Dermis microvascular lymphatic vessel endothelial cell (primary cell): ENCODE measurements at places on chromosomes 3 and 15.

DNA sequence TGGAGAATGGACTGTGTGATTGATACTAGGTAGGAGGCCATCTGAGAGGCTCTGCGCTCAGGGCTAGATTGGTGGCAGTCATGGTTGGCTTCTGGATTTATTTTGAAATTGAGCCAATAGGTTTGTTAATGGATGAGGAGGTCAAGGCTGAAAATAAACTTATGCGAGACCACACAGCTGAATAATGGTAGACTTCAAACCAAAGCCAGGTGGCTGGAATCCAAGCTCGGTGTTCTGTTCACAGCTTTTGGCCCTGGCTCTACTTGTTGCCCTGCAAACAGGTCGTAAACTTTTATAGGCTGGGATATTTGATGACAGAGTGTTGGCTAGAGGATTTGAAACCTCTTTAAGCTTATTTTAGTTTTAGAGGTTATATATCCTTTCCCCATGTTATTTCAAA, 160.4 kb downstream of the CHL1 start:
- no peak for DNase-seq

DNA sequence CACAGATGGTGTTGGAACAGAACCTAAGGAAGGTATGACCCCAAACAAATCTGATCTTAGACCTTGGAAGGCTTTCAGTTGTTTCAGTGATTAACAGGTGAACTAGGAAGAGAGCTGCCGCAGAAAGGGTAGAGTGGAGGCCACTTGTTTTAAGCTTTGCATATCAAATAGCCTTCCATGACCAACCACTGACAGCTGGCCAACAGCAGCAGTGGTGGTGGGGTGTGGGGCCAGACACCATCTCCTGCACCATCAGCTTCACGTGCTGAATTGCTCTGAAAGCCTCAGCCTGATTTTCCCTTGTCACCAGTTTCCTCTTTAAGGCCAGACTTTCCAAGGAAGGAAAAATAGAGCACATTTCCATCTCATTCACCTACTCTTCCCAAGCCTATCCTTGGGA, 16.6 kb upstream of the OSBPL11 start:
- DNase-seq: no peak

GRCh38 chr3:88811096-88811495, 296.3 kb upstream of the EPHA3 start:
- DNase-seq: no peak

- peak; percentile 61 for DNase-seq
These were observed 10.3 kb downstream of the TM4SF1 start for GRCh38 chr3:149366941-149367840.

GRCh38 chr3:159792070-159792469, 196.6 kb upstream of the IL12A start:
- no peak for DNase-seq

DNA sequence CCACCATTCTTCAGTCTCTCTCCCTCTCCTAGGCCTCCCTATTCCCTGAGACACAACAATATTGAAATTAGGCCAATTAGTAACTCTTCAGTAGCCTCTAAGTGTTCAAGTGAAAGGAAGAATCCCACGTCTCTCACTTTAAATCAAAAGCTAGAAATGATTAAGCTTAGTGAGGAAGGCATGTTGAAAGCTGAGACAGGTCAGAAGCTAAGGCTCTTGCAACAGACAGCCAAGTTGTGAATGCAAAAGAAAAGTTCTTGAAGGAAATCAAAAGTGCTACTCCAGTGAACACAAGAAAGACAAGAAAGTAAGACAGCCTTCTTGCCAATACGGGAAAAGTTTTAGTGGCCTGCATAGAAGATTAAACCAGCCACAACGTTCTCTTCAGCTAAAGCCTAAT, 41.3 kb downstream of the PPM1L start:
- no peak for DNase-seq

DNA sequence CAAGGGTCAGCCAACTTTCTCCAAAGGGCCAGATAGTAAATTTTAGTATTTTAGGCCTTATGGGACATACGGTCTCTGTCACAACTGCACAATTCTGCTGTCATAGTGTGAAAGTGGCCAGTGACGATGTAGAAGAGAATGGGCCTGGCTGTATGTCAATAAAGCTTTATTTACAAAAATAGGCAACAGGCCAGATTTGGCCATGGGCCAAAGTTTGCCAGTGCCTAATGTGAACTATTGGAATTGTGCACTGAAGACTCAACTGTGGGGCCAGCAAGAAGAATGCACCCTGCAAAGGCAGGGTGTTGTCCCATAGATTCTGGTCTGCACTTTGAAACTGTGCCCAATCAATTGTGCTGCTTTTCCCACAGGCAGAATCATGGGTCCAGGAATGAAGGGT, 69.4 kb upstream of the PRR23E start:
- DNase-seq: no peak

DNA sequence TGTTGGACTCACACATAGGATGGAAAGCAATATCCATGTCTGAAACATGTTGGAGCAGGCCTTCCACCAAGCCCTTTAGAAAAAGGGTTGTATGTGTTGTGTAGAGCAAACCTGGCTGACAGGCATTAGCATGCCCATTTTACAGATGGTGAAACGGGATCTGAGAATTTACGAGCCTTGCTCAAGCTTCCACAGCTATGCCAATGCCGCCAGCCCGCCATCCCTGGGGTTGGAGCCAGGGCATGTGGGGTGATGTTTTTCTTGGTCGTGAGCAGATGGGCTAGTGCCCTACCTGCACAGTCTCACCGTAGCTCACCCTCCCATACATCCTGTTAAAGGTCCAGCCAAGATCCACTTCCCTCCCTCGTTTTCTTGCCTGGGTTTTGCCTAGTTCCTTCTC, 97.5 kb upstream of the TLE3 start:
- no peak for DNase-seq

DNA sequence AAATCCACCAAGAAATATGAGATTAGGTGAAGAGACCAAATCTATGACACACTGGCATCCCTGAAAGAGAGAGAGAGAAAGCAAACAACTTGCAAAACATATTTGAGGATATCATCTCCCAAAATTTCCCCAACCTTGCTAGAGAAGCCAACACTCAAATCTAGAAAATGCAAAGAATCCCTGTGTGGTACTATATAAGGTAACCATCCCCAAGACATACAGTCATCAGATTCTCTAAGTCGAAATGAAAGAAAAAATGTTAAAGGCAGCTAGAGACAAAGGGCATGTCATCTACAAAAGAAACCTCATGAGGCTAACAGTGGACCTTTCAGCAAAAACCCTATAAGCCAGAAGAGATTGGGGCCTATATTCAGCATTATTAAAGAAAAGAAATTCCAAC, 622.1 kb upstream of the LMCD1 start:
- DNase-seq: no peak

- DNase-seq: peak; percentile 33
These were observed 456.7 kb upstream of the THBS1 start for GRCh38 chr15:39124155-39124552.

DNA sequence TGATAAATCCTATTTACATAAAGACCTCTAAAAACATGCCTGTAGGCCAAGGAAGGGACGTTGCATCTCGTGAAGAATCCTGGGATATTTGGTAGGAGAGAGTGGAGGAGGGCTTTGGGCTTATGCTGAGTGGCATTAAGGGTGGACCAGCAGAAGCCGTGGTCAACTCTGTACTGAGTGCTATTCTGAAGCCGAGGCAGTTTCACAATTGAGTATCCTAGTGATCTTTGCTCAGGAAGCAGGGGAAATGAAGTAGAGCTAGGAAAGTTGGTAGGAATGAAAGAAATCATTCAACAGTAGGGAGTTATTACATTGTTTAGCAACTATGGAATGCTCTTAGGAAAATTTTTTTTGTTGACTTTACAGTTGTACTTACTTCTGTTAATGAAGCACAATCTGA, 24.2 kb downstream of the MCTP2 start:
- DNase-seq: no peak

DNA sequence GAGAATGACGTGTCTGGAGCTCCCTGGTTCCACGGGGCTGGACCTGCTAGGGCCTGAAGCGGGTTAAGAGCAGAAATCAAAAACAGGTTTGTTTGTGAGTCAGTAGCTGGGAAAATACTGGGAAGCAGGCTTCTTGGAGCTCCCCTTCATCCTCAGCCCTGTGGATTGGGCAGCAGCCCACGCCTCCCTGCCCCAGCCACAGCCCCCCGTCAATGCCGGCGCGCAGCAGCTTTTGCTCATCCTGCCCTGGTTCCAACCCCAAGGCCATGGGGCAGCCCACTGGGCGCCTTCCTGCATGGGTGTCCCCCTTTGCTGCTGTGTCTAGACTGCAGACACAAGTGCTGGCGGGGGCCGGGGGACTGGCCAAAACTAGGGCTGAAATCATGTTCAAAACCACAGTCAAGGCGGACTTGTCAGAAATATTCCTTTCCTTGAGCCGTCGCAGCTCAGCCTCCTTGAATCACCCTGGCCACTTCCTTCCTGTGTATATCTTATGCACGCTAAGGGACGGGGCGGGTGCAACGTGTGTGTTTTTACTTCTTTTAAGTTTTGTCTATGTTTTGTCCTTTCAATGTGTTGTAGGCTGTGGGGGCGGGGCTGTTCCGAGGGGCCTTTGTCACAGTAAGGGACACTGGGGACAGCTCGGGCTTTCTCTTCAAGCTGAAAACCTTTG, 108.1 kb downstream of the KLF13 start:
- DNase-seq: peak; percentile 73

DNA sequence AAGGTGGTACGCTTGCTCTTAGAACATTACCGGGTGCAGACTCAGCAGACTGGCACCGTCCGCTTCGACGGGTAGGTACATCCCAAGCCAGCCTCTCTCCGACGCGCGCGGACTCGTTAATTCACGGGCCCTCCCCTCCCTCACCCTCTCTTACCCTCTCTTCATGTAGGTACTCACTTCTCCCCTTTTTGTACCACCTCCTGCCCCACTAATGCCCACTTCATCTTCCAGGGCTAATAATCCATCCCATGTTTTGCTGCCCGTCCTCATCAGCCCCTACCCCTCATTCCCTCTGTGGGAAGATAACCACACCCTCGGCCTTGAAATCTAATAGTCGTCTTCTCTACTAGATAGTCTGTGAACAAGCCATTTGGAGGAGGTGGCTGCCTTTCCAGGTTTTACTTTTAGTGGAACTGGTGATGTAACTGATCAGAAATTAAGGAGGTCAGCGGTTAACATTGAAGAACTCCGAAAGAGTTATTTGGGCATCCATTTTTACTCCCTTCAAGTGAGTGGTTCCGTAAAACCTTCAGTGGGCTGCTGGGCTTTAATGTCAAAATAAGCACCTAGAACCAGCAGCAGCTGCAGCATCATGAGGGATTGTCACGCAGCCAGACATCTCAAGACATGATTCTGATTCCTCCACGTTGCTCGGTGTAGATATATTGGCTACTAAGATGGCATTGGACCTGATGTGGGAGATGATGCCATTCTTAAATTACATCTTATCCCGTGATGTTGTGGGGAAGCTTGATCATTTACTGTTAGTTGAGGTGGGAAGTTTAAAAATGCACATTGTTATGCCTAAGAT, 1.3 kb downstream of the FEM1B start:
- DNase-seq: peak; percentile 28

DNA sequence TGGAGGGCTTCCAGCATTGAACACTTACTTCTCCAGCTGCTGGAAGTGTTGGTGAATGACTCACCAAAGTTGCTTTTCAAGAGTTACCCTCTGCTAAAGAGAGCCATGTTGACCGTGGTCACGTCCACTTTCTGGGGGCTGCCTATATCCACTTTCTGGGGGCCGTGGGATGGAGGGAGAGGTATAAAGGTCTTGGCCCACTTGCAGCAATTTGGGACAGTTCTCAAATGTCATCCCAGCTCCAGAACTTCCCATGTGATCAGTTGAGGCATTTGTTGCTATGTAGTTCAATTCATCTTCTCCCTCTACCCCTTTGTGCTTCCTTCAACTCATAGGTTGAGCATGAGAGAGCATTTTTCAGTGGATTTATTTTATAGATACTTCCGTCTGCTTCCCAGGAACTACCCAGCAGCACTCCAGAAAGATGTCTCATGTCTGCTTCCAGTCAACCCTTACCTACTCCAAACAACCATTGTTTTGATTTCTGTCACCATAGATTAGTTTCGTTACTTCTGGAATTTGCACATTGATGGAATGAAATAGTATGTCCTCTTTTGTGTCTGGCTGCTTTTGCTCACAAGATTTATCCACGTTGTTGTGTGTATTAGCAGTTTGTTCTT, 130.6 kb downstream of the TCF12 start:
- no peak for DNase-seq

GRCh38 chr3:20325563-20325962, 139.6 kb upstream of the SGO1 start:
- no peak for DNase-seq

- DNase-seq: no peak
These were observed 6.8 kb downstream of the CD96 start for GRCh38 chr3:111548756-111549155.

DNA sequence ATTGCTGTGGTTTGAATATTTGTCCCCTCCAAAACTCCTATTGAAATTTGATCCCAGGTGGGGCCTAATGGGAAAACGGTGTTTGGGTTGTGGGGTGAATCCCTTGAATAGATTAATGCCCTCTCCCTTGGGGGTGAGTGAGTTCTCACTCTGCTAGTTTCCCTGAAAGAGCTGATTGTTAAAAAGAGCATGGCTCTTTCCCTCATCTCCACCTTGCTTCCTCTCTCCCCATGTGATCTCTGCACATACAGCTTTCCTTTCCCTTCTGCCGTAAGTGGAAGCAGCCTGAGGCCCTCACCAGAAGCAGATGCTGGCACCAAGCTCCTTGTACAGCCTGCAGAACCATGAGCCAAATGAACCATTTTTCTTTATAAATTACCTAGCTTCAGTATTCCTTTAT, 394.9 kb upstream of the WNT5A start:
- DNase-seq: no peak

DNA sequence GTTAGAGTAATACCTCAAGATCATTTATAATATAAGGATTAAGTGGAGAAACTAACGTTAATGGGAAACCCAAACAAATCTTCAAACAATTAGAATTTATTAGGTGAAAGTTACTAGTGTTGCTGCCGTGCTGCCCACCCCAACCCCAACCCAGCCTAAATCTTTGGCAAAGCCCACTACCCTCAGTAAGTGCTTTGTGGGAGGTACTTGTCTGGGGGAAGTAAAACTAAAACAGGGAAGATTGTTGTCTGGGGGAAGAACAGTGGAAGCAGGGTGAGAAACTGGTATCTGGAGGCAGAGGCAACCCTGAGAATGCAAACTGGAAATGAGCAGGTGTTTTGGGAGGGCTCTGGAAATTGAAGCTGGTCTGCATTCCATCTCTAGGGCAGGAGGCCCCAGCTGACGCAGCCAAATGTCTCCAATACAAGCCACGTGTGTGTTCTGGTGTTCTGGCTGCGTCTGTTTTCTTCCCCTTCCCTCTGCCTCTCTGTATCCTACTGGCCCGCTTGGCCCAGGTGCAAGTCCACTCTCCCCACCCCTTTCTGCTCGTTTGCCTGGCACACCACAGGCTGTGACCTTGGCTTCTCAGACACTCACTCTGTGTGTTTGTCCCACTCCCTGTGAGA, 32.7 kb downstream of the FEM1B start:
- no peak for DNase-seq

- no peak for DNase-seq
These were observed 156.9 kb upstream of the EIF1B start for GRCh38 chr3:40152482-40153133.
